Mesothelial cell of epicardium (in vitro differentiated cells): ENCODE measurements at places on chromosomes 11 and 22. TPM values are rescaled to one million over a fixed set of nuclear protein-coding genes. Genes with fewer than 3 reads are reported as not detected.

GRCh38 chr22:32561163-32561562, 86.6 kb downstream of the FBXO7 start:
- H3K36me3 ChIP-seq, result no peaks in the 10 kb centered on the region
- peaks cover under 1% of the 10 kb centered on the region for H3K27me3 ChIP-seq
- DNase-seq, result no peak
- H3K4me3 ChIP-seq, result no peak overlapping the region

- no peak overlapping the region for H3K4me3 ChIP-seq
- DNase-seq, result no peak
- peaks cover 23% of the 10 kb centered on the region for H3K36me3 ChIP-seq
- peak overlapping the region; percentile 13 for H3K27ac ChIP-seq
These were observed 40.9 kb downstream of the PANX1 start for GRCh38 chr11:94169516-94169915.

GRCh38 chr22:46349238-46349637, 13.7 kb downstream of the TRMU start:
- no peak for DNase-seq
- no peaks in the 10 kb centered on the region for H3K4me1 ChIP-seq
- no peak overlapping the region for H3K27ac ChIP-seq
- H3K4me3 ChIP-seq, result no peak overlapping the region
- H3K36me3 ChIP-seq, result peaks cover 33% of the 10 kb centered on the region
- no peaks in the 10 kb centered on the region for H3K27me3 ChIP-seq

GRCh38 chr11:5596607-5597201, at the start of gene TRIM6:
Gene TRIM6, plus strand, starts transcription at chr11:5596637. Its CDS starts 261 bp downstream, at chr11:5596898.
- no peaks in the 10 kb centered on the region for H3K36me3 ChIP-seq
- H3K27me3 ChIP-seq, result no peaks in the 10 kb centered on the region
- H3K27ac ChIP-seq, result peak within 1 kb of the TSS; percentile 98
- peaks cover 48% of the 10 kb centered on the region for H3K4me1 ChIP-seq

DNA sequence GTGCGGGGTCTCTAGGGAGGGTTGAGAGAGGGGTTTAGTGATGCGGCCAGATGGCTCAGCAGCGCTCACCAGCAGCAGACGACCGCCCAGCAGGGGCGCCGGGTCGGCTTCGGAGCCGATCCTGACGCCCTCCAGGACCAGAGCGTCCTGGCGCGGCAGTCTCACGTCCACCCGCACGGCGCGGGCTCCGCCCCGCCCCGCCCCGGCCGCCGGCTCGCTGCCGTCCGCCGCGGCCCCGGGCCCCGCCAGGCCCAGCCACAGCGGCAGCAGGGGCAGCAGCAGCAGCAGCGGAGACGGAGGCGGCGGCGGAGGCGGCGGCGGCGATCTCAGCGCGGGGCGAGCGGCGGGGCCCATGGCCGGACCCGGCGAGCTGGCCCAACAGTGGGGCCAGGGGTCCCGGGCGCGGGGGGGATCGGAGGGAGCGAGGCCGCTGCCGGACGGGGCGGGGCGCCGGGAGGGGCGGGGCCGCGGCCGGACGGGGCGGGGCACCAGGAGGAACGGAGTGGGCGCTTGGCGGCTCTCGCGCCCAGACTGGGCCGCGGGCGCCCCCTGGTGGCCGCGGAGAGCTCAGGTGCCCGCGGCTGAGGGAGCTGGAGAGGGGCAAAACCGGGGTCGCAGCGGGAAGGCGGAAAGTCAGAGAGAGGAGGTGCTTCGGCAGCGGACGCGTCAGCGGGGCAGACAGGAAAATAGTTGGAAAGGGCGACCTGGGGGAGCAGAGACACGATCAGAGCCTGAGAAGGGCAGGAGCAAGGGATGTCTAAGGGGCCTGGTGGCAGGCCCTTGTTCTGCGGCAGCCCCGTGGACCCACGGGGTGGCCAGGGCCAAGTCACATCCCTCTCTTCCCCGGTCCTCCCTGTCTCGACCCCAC, at the start of gene RNF215:
RNF215 (minus strand) TSS at position 452 of the 868 bp plus-strand sequence; CDS start at position 354, 98 bp downstream.
- H3K36me3 ChIP-seq, result no peaks in the 10 kb centered on the region
- peak within 1 kb of the TSS; percentile 77 for H3K4me3 ChIP-seq
- H3K4me1 ChIP-seq, result peaks cover 9% of the 10 kb centered on the region

- H3K4me1 ChIP-seq, result peaks cover 24% of the 10 kb centered on the region
- H3K27ac ChIP-seq, result no peak overlapping the region
- H3K36me3 ChIP-seq, result no peaks in the 10 kb centered on the region
These were observed 22.1 kb upstream of the SYT7 start for GRCh38 chr11:61602775-61603569.

DNA sequence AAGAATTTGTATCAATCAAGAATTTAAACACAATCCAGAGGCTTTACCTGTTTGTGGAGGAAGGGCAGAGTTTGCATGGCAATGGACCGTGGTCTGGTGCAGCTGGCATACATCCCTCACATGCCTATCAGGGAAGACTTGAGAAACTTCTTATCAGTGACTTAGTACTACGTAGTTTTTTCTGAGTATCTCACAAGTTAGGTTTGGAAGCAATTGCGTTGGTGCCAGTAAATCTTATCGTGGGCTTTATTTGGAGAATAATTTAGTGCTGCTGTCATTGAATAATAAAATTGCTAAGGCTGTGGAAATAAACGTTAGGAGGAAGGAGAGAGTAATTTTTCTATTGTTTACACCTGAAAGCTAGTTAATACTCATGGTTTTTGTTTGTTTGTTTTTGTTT, 72.3 kb downstream of the PRMT3 start:
- H3K4me3 ChIP-seq, result no peak overlapping the region
- H3K36me3 ChIP-seq, result peaks cover 12% of the 10 kb centered on the region
- no peaks in the 10 kb centered on the region for H3K27me3 ChIP-seq
- DNase-seq, result no peak

- no peak for DNase-seq
- no peak overlapping the region for H3K27ac ChIP-seq
- H3K36me3 ChIP-seq, result no peaks in the 10 kb centered on the region
These were observed 7.4 kb downstream of the CNTF start for GRCh38 chr11:58629857-58630256.

DNA sequence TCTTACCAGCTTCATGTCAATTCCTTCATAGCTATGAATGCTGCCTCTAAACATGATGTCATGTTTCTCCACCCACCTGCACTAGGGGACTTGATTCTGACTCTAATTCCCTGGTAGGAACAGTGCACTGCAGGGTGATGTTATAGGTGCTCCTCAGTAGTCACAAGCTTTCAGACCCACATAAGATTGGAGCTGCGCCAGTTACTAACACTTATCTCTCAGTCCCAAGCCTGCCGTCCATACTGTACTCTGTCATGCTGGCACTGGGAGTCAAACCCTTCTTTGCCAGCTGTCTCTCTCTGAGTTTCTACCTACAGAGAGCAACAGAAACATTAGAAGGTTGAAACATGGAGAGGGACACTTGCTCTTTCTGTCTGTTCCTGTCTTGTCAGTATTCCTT, 5.5 kb downstream of the OR56A1 start:
- H3K27me3 ChIP-seq, result peaks cover 34% of the 10 kb centered on the region
- no peak overlapping the region for H3K4me3 ChIP-seq
- H3K36me3 ChIP-seq, result no peaks in the 10 kb centered on the region
- no peak for DNase-seq

The PGR gene
- total RNA-seq, result 0.02 to 0.29 TPM in 2 of 3 replicates, not detected in the other

The KMT2A gene
- total RNA-seq, result 83.6 to 85.8 TPM (median 83.7 TPM) in 3 replicates

The SUN2 gene
- 59.8 to 63.0 TPM (median 61.2 TPM) in 3 replicates for total RNA-seq

The CBLIF gene
- not detected in 3 replicates for total RNA-seq
